Kidney (tissue), 22 donors: ENCODE measurements at places on chromosomes 12 and 14. TPM values are rescaled to one million over a fixed set of nuclear protein-coding genes. Genes with fewer than 3 reads are reported as not detected.

Gene ACVRL1
- 29.1 TPM for polyA plus RNA-seq

Gene DPPA3
- not detected for polyA plus RNA-seq

Gene ZBTB42
- 3.9 TPM for polyA plus RNA-seq

Gene OTOGL
- 0.80 TPM for polyA plus RNA-seq

Gene GSC
- not detected for polyA plus RNA-seq

Gene SLC5A8
- 2.7 TPM for polyA plus RNA-seq

Gene DDX47
- polyA plus RNA-seq, result 35.1 TPM

Gene BEST3
- polyA plus RNA-seq, result 0.82 TPM

Gene TNS2
- polyA plus RNA-seq, result 90.1 TPM

Gene KRT3
- polyA plus RNA-seq, result not detected

Gene SERPINA1
- polyA plus RNA-seq, result 2,184 TPM

Gene SIX1
- 0.13 TPM for polyA plus RNA-seq
